ENCODE measurements at places on chromosomes 1 and 21.

GRCh38 chr1:112493351-112493750, 15.4 kb upstream of the WNT2B start:
- DNase-seq = no peak

DNA sequence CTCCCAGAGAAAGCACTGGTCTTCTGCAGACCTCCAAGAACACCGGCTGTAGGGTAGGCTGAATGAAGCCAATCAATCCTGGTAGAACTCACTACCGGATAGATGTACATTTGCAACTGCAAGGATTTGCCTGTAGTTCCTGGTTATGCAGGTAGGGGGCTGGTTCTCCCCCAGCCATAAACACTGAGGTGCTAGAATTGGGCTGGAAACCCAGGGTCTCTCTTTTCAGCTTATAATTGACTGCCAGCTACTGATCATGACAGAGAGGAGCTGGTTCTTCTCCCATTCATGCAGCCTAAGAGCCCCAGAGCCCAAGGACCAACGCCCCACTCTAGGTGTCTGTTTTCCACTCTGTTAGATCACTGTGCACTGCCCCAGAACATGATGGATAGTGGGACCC, 21.5 kb upstream of the MTARC2 start:
- DNase-seq = no peak

DNA sequence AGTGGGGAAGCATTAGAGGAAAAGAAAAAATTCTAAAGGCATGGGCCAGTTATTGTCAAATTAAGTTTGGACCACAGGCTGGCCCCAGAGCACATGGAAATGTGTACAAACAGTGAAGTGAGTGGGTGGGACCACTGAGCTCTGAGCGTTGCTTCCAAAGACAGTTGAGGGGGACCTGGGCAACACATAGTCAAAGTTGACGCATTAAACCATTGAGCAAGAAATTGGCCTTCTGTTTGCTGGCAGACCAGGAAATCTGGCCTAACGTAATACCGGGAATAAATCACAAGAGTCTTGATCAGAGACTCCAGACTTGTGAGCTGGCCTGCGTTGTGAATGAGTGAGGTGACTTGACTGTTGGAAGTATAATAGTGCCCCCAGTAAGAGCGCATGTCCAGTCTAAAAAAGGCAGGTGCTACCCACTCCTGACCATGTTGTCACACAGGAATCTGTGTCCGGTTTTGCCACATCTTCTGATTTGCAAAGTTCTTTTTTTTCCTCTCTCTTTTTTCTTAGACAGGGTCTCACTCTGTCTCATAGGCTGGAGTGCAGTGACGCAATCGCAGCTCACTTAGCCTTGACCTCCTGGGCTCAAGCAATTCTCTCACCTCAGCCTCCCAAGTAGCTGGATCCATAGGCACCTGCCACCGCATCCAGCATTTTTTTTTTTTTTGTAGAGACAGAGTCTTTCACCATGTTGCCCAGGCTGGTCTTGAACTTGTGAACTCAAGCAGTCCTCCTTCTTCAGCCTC, 10.7 kb downstream of the EPHB2 start:
- no peak for DNase-seq

- DNase-seq = no peak
These were observed 36.4 kb upstream of the COL6A2 start for GRCh38 chr21:46061518-46061917.

DNA sequence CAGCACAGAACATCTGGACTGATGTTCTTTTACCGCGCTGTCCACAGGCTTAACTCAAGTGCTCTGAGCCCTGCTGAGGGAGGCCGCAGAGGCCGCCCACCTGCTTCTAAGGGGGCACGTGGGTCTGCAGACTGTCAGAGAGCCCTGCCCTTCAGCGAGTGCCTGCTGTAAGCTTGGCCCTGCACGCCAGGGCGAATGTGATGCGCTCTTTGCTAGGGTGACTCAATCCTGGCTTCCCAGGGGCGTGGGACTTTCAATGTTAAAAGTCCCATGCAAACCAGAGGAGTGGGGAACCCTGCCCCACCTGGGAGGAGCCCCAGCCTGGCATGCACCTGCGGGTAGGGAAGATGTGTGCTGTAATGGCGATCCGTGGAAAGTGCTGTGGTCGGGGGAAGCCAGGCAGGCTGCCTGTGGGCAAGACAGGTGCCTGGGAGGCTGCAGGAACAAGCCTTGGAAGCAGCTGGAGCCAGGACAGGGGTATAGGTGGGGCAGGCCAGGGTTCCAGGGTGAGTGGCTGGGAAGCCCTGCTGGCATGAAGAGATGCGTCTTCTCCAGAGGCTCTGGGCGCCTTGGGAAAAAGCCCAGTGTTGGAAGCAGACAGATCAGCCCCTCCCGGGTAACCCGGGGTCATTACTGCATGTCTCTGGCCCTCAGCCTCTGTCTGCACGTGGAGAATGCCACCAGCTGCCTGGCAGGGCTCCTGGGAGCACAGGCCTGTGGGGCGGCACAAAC, 594 bp upstream of the PANK4 start:
- no peak for DNase-seq

DNA sequence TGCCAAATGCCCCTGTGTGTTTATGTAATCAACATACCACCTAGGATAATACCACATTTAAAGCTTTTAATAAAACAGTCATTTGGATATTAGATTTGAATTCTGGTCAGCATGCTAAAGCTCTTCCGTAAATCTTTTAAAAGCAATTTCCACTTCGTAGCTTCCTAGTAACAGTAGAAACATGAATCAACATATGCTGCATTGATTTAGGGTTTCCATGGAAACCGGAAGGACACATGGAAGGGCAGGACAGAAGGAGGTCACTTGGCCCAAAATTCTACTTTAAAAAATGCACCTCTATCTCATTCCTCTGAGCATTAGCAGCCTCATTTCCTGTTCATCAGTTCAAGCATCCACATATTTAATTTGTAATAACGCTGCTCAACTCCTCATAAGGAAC, 8.1 kb downstream of the RGS8 start:
- no peak for DNase-seq

All from MM.1S (cell line).